Gastroesophageal sphincter (tissue), 4 donors: ENCODE measurements at places on chromosomes 6 and 20.
A peak's percentile ranks its signal among the peaks of the same experiment; 100 is the strongest.

GRCh38 chr6:57312004-57312345 is 5.5 kb upstream of the PRIM2 start:
- ATAC-seq: no peak

DNA sequence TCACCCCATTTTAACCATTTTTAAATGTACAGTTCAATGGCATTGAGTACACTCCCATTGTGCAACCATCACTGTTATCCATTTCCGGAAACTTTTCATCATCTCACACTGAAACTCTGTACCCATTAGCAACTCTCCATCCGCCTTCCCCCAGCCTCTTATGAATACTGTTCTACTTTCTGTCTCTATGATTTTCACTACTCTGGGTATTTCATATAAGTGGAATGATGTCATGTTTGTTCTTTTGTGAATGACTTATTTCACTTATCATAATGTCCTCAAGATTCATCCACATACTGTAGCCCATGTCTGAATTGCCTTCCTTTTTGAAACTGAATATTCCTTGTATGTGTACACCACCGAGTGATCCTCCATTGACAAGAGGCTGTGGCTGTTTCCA is 92.9 kb upstream of the TOX2 start:
- ATAC-seq: no peak

- no peak for ATAC-seq
These were observed 460.4 kb upstream of the MARCKS start for GRCh38 chr6:113396730-113397129.

- no peak for ATAC-seq
These were observed 24.4 kb downstream of the SERAC1 start for GRCh38 chr6:158143700-158144099.

- peak; percentile 50 for ATAC-seq
These were observed at the start of gene FNDC11 for GRCh38 chr20:63553933-63554290. Gene FNDC11 (plus strand): TSS chr20:63554159. CDS start chr20:63555664, 1,505 bp downstream.
